ENCODE measurements at places on chromosomes 4 and X.

GRCh38 chr4:7652451-7652881 is 217.7 kb upstream of the PSAPL1 start:
- no peaks in the 10 kb centered on the region for H3K4me1 ChIP-seq
- no peak overlapping the region for H3K4me3 ChIP-seq
- H3K27ac ChIP-seq = no peak overlapping the region
- no peak for DNase-seq
- H3K27me3 ChIP-seq = no peaks in the 10 kb centered on the region

GRCh38 chr4:105989485-105990242 is 94.4 kb downstream of the NPNT start:
- DNase-seq = no peak
- no peaks in the 10 kb centered on the region for H3K4me1 ChIP-seq
- no peaks in the 10 kb centered on the region for H3K36me3 ChIP-seq
- no peak overlapping the region for H3K27ac ChIP-seq

DNA sequence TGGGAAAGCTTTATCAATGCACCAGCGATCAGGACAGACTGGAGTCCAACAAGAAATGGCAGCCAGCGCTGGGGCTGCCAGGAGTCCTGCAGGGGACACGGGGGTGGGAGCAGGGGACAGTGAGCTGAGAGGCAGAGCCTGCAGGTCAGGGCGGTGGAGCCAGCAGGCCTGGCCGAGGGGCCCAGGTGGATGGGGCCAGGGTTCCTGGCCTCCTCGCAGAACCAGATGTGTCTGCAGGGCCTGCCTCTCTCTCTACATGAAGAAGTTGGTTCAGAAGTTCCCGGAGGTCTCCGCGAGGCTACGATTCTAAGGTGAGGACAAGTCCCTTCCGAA is 63.6 kb downstream of the CPZ start:
- H3K4me1 ChIP-seq = no peaks in the 10 kb centered on the region
- no peak overlapping the region for H3K4me3 ChIP-seq
- H3K27ac ChIP-seq = no peak overlapping the region
- no peak for DNase-seq

DNA sequence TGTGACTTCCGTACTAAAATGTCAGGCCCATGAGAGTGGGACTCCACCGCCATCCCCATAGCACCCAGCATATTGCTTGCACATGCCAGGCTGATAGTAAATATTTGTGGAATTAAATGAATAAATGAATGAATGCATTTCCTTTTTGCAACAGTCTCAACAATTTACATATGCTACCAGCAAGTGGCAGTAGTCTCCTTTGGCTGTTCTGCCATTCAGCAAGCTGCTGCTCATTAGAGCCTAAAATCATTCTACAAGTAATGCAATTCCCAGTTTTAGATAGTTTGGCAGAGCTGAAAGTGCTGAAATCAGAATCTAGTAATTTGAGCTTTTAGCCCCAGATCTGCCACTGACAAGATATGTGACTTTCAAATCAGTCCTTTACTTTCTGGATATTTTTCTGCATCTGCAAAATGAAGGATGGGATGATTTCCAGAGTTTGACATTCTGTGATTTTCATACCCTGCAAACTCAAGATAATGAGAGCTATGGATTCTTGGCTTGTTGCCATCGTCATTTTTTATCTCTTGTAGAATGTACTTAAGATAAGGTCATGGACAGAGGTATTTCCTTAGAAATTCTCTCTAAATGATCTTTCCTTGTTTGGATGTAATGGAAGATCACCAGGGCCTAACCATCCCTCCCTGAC is 35.7 kb upstream of the INTS6L start:
- peak; percentile 4 for DNase-seq
- H3K4me3 ChIP-seq = no peak overlapping the region
- no peak overlapping the region for H3K27ac ChIP-seq
- H3K36me3 ChIP-seq = no peaks in the 10 kb centered on the region
- no peaks in the 10 kb centered on the region for H3K4me1 ChIP-seq

DNA sequence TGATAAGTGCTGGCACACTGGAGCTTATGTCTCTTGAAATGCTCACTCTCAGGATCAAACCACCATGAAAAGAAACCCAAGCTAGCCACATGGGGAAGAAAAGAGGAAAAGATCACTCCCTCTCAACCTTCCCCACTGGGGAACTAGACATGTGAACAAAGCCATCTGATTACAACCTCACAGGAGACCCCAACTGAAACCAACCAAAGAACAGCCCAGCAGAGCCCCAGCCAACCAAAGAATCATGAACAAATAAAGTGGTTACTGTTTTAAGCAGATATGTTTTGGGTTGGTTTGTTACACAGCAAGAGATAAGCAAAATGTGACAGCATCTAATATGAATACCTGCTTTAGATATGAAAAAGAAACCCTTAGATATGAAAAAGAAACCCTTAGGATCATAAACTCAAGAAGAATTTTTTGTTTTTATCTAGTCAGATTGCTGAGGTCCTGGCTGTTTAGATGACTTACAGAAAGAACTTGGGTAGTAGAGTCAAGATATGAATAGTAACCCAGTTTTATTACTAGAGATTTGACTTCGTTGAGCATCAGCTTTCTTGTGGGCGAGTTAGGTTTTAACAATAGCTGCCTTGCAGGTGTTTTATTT is 23.7 kb upstream of the TLR7 start:
- H3K27me3 ChIP-seq = no peaks in the 10 kb centered on the region
- H3K4me1 ChIP-seq = no peaks in the 10 kb centered on the region
- no peak overlapping the region for H3K27ac ChIP-seq
- H3K36me3 ChIP-seq = no peaks in the 10 kb centered on the region
- no peak for DNase-seq

GRCh38 chr4:79626611-79627010 is 218.6 kb upstream of the GK2 start:
- peaks cover 4% of the 10 kb centered on the region for H3K4me1 ChIP-seq
- no peaks in the 10 kb centered on the region for H3K36me3 ChIP-seq
- no peaks in the 10 kb centered on the region for H3K27me3 ChIP-seq
- H3K27ac ChIP-seq = no peak overlapping the region
- DNase-seq = no peak
- no peak overlapping the region for H3K4me3 ChIP-seq

DNA sequence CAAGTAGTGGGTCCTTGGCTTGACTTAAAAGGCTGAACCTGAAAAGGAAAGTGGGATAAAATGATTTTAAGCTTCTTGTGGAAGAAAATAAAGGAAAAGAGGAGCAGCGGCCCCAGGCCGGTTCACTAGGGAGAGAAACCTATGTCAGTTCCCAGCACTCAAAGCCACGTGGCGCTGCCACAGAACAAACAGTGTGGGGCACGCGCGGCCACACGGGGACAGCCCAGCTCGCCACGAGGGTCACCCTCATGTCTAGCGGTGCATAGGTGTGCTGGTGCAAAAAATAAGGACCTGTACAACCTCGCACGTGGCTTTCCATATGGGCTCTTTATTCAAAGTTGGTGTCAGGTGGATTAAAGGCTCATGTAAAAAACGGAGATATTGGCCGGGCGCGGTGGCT is 17.1 kb downstream of the MSANTD1 start:
- H3K27ac ChIP-seq = no peak overlapping the region
- H3K27me3 ChIP-seq = no peaks in the 10 kb centered on the region
- no peaks in the 10 kb centered on the region for H3K36me3 ChIP-seq
- H3K4me3 ChIP-seq = no peak overlapping the region

- no peak overlapping the region for H3K4me3 ChIP-seq
- H3K36me3 ChIP-seq = no peaks in the 10 kb centered on the region
- H3K27ac ChIP-seq = no peak overlapping the region
- no peak for DNase-seq
- H3K4me1 ChIP-seq = no peaks in the 10 kb centered on the region
- no peaks in the 10 kb centered on the region for H3K27me3 ChIP-seq
Observed at GRCh38 chrX:152157042-152157441, 18.7 kb upstream of the MAGEA10 start.

DNA sequence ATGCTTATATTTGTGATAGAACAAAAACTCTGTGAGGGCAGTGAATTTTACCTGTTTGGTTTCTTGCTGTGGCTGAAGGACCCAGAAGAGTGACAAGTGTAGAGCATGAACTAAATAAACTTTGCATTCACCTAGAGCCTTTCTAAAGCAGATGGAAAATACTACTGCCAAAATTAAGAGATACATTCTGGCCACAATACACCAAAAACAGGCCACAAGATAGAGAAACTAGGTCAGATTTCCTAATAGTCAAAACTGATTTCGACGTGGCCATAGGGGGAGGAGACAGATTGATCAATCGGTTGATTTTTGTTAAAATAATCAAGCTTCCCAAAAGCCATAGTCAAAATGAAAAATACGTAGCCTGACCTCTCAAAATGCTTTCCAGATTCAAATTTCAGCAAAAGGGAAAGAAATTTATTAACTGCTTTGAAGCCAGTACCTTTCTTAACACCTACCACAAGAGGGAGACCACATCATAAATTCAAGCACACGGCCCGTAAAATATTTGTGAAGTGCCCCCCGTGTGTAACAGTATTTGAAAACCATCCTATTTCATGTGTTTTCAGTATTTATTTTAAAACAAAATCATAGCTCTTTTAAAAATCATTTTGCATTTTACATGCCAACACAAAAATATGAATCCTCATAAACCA is 132.4 kb downstream of the CORIN start:
- H3K36me3 ChIP-seq = no peaks in the 10 kb centered on the region
- no peak overlapping the region for H3K27ac ChIP-seq
- no peaks in the 10 kb centered on the region for H3K4me1 ChIP-seq
- no peak overlapping the region for H3K4me3 ChIP-seq
- H3K27me3 ChIP-seq = peaks cover 28% of the 10 kb centered on the region

DNA sequence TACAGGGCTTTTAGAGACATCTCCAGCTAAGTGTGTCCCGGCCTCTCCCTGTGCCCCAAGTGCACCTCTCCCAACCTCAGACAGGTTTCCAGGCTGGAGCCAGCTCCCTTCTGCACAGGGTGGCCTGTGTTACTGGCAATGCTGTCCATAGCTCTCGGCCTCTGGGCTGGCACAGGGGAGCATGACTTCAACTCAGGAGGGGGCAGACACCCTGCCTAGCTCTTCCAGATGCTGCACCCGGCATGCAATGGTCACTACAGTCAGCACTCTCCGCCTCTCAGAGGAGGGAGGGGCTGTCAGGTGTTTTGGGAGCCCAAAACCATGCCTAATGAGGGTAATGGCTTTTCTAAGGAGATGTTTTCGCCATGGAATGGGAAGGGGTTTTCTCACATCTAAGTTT is 2.4 kb upstream of the IRAK1 start:
- peaks cover 26% of the 10 kb centered on the region for H3K4me1 ChIP-seq
- DNase-seq = no peak
- no peak overlapping the region for H3K27ac ChIP-seq
- no peaks in the 10 kb centered on the region for H3K27me3 ChIP-seq
- peaks cover 27% of the 10 kb centered on the region for H3K36me3 ChIP-seq

- no peak overlapping the region for H3K4me3 ChIP-seq
- no peak overlapping the region for H3K27ac ChIP-seq
Observed at GRCh38 chr4:76732246-76732645, 165.7 kb downstream of the SOWAHB start.

Measured in DND-41 (cell line).